ENCODE measurements at places on chromosomes 3 and 15.

DNA sequence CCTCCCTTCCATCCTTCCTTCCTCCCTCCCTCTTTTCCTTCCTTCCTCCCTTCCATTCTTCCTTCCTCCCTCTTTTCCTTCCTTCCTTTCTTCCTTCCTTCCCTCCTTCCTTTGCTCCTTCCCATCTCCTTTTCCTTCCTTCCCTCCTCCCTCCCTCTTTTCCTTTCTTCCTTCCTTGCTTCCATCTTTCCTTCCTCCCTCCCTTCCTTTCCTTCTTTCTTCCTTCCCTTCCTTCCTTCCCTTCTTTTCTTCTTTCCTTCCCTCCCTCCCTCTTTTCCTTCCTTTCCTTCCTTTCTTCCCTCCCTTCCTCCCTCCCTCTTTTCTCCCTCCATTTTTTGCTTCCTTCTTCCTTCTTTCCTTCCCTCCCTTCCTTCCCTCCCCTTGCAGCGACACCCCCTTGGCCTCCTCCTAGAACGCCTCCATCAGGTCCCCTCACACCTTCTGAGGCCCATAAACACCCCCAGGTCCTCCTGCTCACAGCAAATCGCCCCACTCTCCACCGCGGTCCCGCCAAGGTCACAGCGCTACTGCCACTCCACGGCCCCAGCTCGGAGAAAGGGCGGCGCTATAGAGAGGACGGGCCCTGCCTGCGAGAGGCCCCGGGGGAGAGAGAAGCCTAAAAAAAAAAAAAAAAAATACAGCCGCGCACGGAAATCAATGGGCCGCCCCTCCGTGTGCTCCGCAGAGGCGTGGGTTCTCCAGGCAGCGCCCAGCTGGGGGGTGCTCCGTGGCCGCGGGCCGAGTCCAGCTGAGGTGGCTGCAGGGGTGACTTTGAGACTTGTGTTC, 328.2 kb downstream of the OCA2 start:
- no peak for DNase-seq

DNA sequence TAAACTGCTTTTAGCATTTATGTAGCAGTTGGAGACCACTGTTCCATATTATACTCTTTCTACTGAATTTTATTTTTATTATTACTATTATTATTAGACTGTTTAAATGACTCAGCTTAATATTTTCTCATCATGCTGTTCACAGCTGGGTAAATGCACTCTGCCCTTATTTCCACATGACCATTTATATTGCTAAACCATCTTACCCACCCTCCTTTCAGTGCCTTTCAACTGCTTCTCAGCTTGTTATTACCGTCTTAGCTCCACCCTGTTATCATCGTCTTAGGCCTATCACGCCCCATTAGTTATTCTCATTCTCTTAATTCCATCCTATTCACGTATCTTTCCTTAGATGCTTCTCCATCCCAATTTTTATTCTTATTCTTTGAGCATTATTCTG, 212.6 kb downstream of the GAP43 start:
- DNase-seq, result no peak

DNA sequence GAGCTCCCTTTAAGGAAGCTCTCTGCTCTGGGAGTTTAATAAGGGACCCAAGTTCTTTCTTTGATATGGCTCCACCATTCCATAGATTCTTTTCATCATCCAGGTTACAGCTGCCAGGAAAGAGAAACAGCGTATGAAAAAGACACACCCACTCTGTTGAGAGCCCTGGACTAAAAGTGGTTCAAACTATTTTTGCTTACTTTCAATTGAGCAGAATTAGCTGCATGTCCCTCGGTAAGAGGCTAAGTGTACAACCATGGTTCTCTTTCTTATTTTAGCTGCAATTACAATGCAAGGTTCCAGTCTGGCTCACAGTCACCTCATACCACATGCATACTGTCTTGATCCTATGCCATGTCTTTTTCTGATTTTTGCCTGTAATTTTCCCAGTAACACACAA, 1288.3 kb downstream of the NSUN3 start:
- DNase-seq, result no peak

GRCh38 chr3:109532257-109533216, 195.2 kb upstream of the DPPA4 start:
- peak; percentile 81 for DNase-seq

- DNase-seq, result no peak
Measured at GRCh38 chr3:100745617-100746016, 36.3 kb downstream of the TFG start.

- no peak for DNase-seq
Measured at GRCh38 chr15:78146425-78147154, 2.6 kb upstream of the IDH3A start.

DNA sequence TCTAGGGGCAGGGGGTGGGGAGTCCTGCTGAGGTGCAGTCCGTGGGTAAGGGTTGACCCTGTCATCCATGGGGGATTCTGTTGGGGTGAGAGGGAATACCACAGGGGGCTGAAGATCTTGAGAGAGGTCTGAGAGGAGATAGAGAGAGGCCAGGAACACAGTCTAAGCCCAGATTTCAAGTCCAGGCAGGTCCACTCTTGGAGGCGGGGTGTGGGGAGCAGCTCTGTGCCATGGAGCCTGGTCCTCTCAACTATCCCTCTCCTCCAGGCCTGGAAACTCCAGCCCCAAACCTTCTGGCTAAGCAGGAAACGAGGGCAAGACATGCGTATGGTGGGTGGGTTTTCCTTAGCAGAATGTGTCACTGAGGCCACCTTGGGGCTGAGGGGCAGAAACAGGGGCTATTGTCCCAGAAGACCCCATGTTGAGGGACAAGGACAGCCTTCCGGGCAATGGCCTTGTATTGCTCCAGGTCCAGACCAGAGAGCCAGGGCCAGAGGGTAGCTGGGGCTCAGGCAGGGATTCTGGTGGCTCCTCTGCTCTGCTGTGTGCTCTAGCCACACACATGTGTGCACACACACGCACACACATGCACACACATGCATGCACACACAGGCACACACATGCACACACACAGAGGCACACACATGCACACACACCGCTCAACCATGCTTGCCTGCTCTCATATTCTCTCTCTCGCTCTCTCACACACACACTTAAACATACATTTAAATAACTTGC, 48.6 kb upstream of the MAGEF1 start:
- DNase-seq, result no peak

DNA sequence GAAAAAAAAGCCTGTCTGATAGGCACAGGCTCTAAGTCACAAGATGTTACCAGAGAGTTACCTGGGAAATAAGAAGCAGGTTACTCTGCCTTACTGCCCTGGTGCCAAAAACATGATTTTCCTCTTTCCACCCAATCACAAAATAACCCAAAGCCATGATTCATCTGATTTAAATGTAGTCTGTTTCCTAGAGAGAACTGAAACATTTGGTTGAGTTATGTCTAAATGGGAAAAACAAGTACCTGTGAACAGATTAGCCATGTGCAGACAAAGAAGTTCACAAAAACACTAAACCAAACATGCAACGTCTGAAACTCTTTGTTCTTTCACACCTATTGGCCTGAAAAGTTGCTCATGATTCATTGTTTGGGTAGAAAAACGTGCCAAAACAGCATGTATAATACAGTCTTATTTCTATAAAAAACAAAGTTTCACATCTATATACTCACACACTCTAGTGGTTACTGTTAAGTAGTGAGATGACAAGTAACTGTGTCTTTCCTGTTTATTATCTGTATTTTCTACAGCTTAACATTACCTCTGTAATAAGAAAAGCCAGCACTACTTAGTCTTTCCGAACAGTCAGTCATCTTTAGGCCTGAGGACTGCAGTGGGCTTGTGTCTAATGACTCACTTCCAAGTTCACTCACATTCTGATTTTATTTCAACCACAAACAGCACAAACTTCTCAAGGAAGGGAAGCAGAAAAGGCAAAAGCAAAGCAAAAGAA, 30.2 kb downstream of the FAM174B start:
- no peak for DNase-seq

DNA sequence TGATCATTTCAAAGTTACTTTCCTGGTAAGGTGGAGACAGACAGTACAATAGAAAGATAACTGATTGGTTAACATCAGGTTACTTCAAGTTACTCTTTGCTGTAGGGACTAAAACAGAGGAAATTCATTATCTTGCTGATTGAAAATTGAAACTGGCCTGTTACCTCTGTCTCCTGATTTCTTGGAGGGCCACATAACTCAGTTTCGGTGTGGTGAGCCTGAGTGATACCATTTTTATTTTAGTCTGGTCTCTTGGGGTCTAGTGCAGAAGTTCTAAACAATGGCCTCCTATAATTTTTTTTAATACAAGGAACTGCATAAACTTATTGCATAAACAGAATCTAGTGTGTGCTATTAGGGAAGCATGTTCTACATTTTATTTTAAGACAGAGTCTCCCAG, 1.2 kb upstream of the ICE2 start:
- DNase-seq, result no peak

DNA sequence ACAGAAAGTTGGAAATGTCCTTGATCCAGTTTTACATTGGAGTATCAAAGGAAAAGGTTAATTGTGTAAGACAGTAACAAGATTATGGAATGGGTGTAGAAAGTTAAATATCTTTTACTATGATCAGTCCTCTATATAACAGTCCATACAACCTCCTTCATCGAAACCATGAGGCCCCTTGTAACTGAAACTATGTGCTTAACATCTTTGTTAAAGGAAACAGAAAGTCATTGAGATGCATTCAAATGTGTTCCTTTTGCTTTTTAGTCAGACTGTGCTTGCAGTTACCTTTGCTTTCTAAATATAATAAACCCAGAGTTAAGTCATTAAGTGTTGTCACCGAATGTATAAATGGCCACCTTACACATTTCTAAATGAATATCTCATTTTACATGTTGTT, 1298.5 kb downstream of the ROBO2 start:
- no peak for DNase-seq

DNA sequence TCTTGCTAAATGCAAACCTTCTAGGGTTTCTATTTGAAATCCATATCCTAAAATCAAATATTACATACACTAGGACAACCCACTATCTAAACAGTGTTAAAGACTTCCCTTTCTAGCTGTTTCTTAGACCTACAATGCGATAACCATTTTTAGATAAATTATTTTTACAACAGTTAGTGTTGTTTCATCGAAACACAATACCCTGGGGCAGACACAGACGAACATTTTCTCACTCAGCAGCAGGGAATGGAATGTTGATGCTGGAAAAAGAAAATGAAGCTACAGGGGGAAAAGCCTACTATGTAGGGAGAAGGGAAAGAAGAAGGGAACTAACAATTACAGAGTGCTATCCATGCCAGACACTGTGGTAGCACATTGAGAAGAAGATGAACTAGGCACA, 6.0 kb upstream of the HERC1 start:
- DNase-seq, result no peak

DNA sequence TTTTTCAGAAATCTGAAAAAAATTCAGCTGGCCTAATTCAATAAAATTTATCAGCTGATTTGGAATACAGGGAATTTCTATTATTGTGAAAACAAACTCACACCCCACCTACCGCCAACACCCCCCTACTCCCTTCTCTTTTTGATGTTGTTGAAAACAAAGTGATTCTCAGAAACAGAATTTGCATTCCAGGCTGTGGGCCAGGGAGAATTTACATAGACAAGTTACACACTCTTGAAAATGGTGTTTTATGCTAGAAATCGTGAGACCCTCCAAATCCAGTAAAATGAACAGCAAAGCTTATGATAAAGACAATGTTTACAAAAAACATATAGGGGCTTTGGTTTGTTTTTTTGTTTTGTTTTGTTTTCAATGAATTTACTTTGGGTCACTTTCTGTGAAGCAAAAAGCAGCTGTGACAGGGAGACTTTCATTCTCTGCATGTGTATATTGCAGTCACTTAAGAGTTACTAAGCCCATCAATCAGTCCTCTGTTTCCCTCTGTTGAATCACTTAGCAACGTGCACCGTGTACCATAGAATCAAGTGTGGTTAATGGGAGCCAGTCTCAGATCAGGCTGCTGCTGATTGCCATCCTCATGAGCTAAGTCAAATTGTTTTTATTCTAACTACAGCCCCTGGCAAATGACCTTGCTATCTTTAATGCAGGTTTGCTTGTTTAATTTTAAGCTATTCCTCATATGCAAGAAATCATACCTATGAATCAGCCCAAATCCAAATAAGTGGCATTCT, 159.8 kb downstream of the ALCAM start:
- DNase-seq, result no peak

DNA sequence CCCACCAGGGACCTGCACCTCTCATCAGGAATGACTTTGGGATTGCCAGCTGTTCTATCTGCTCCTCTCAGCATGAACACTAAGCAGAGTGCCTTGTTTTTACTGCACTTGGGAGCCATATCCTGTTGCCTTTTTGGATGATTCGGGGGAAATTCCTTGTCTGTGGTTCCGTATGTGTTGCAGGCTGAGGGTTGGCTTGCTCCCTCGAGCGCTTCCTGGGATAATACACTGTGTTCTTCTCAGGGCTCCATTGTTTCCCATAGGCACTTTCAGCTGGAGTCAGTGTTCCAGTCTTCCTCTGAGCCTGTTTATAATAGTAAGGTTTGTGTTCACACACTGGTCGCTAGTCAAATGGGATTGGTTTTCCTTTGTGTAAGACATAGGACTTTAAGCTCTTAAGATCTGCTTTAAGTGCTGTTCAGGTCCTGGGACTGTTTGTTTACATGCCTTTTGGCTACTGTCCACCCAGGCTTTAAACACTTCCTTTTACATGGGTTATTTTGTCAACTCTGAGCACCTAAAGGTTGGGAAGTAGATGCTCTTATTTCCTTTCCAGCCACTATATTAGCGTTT, 23.4 kb downstream of the BOC start:
- no peak for DNase-seq

GRCh38 chr3:3184876-3185275, 5.4 kb upstream of the CRBN start:
- DNase-seq, result no peak

DNA sequence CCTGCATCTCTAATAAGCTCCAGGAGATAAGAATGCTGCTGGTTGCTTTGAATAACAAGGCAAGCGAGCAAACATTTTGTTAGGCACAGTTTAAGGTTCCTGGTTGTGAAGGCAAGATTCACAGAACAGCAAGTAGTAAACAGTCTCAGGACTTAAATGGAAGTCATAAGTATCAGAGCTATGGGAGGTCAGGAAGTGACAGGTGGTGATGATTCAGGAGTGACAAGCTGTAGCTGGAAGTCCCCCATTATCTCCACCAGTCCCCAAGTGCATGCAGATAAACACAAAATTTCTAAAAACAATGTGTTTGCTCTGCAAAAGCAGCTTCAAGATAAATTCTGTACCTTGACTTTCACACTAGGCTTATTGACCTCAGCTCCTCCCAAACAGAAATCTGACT, 3.3 kb downstream of the FETUB start:
- DNase-seq, result no peak

DNA sequence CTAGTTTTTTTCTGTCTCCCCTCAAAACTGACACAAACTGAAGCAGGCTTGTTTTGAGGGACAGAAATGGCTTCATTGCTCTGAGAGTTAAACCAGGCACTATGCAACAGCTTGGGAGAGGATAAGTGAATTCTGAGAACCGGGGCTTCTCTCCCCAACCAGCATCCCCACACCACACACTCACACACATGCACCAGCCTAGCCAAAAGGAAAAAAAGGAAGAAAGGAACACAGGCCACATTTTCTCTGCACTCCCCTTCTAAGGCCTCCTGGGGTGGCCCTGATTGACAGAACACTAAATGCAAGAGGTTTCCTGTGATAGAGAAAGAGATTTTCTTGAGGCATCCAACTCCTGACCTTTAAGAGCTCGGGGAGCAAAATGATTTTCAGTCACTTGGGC, 177.5 kb downstream of the TLE3 start:
- DNase-seq, result no peak
